ENCODE measurements at places on chromosomes 13 and 19. TPM values are rescaled to one million over a fixed set of nuclear protein-coding genes. Genes with fewer than 3 reads are reported as not detected.

Gene EDDM13
- total RNA-seq: not detected

Gene DIAPH3
- total RNA-seq: 6.1 TPM

Gene C19orf81
- total RNA-seq: not detected

Gene CBY2
- not detected for total RNA-seq

Gene ANGPTL8
- not detected for total RNA-seq

Gene MCF2L
- 120 TPM for total RNA-seq

Gene PRMT1
- total RNA-seq: 160 TPM

Gene ILF3
- total RNA-seq: 148 TPM

Gene PSG2
- total RNA-seq: not detected

Gene PSG7
- not detected for total RNA-seq

Gene KIR2DL4
- not detected for total RNA-seq

Gene MBOAT7
- 18.9 TPM for total RNA-seq
